ENCODE measurements at places on chromosomes 16 and 17. TPM values are rescaled to one million over a fixed set of nuclear protein-coding genes. Genes with fewer than 3 reads are reported as not detected.

Gene KRTAP16-1
- not detected for total RNA-seq

Gene TVP23C
- 8.5 TPM for total RNA-seq

Gene RHBDF1
- total RNA-seq: 5.8 TPM

Gene TTLL6
- 2.3 TPM for total RNA-seq

Gene ANKFN1
- total RNA-seq: not detected

Gene CANT1
- total RNA-seq: 67.9 TPM

Gene GPR142
- 0.24 TPM for total RNA-seq

Gene CTRB1
- total RNA-seq: not detected

Gene SKA2
- 127 TPM for total RNA-seq

Gene ZFP3
- 8.9 TPM for total RNA-seq

Gene YPEL3
- 4.7 TPM for total RNA-seq

Gene TP53TG3
- not detected for total RNA-seq

Gene SMURF2
- total RNA-seq: 27.8 TPM

Gene SBK1
- 22.2 TPM for total RNA-seq

Gene LPCAT2
- total RNA-seq: 8.2 TPM

Gene TMEM220
- total RNA-seq: 0.11 TPM

Gene CDT1
- 103 TPM for total RNA-seq

Gene HEATR9
- not detected for total RNA-seq

Gene GPRC5C
- not detected for total RNA-seq

Gene HIC1
- 1.5 TPM for total RNA-seq

Gene ATP2A3
- 0.17 TPM for total RNA-seq

Gene ABCC11
- total RNA-seq: 0.13 TPM

Gene SLC38A8
- total RNA-seq: not detected

Gene TPSG1
- not detected for total RNA-seq

Gene RNF43
- total RNA-seq: 0.04 TPM

Gene CCL1
- total RNA-seq: not detected

Gene LGALS9B
- not detected for total RNA-seq
